Pancreas (tissue), 10 donors: ENCODE measurements at places on chromosomes 2 and 18.

DNA sequence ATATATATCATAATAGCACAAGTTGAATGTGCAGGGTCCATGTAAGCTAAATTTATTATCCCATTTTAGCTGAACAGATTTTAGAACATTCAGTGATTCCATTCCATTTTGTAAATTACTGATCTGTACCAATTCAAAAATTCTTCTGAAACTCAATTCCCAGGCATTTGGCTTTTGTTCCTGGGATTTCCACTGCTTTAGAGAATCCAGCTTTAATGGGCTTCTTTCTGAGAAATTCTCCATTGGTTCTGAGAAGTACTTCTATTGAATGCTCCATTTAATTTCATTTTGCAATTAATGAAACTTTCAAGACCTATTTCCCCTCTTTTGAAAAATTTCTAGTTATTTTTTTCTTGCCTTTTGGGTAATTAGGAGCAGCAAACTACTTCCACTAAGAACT lies 36.8 kb downstream of the BCL2 start:
- no peak overlapping the region for H3K27ac ChIP-seq
- H3K36me3 ChIP-seq, result no peaks in the 10 kb centered on the region
- no peaks in the 10 kb centered on the region for H3K27me3 ChIP-seq

DNA sequence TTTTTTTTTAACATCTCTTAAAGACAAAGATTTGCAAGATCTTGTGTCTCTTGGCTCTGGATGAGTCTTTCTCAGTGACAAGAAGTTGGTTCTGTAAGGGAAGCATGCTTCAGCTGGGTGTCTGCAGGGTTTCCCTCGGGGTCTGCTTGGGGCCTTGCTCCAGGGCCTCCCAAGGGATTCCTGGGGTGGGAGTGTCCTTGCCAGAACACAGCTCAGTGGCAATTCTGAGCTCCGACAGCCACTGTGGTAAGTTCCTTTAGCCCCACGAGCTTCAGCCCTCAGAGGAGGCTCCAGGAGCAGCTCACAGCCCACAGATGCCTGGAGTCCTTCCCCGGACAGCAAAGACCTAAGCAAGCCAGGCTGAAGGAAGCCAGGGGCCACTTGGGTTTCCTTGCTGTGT lies 52.4 kb downstream of the EMX1 start:
- no peak overlapping the region for H3K4me3 ChIP-seq
- peak; percentile 31 for DNase-seq
- H3K4me1 ChIP-seq, result no peaks in the 10 kb centered on the region
- H3K27me3 ChIP-seq, result no peaks in the 10 kb centered on the region
- no peaks in the 10 kb centered on the region for H3K36me3 ChIP-seq
- H3K27ac ChIP-seq, result no peak overlapping the region

GRCh38 chr18:26772691-26773090 lies 92.8 kb downstream of the AQP4 start:
- no peaks in the 10 kb centered on the region for H3K27me3 ChIP-seq
- no peak overlapping the region for H3K27ac ChIP-seq
- H3K4me1 ChIP-seq, result no peaks in the 10 kb centered on the region
- H3K36me3 ChIP-seq, result no peaks in the 10 kb centered on the region

DNA sequence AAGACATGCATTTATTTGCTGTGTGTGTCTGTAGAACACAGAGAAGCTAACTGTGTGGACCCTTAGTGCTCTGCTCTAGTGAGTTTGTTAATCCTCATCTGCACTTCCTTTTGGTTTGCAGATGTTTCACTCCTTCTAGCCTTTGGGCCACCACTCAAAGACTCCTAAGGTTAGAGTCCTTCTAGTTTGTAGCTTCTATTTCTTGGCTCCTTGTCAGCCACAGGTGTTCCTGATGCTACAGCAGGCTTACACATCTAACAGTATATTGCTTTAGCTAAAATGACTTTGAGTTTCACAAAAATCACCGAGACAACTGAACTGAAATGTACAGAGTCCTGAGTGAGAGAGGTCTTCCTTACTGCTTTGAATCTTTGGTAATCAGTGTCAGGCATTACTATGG lies 551.4 kb downstream of the NRXN1 start:
- DNase-seq, result no peak
- no peaks in the 10 kb centered on the region for H3K27me3 ChIP-seq
- no peak overlapping the region for H3K4me3 ChIP-seq
- H3K36me3 ChIP-seq, result no peaks in the 10 kb centered on the region
- no peak overlapping the region for H3K27ac ChIP-seq

GRCh38 chr18:11004294-11004693 lies 145.1 kb downstream of the PIEZO2 start:
- no peaks in the 10 kb centered on the region for H3K27me3 ChIP-seq
- no peak overlapping the region for H3K4me3 ChIP-seq
- peak overlapping the region; percentile 61 for H3K27ac ChIP-seq
- no peaks in the 10 kb centered on the region for H3K36me3 ChIP-seq

DNA sequence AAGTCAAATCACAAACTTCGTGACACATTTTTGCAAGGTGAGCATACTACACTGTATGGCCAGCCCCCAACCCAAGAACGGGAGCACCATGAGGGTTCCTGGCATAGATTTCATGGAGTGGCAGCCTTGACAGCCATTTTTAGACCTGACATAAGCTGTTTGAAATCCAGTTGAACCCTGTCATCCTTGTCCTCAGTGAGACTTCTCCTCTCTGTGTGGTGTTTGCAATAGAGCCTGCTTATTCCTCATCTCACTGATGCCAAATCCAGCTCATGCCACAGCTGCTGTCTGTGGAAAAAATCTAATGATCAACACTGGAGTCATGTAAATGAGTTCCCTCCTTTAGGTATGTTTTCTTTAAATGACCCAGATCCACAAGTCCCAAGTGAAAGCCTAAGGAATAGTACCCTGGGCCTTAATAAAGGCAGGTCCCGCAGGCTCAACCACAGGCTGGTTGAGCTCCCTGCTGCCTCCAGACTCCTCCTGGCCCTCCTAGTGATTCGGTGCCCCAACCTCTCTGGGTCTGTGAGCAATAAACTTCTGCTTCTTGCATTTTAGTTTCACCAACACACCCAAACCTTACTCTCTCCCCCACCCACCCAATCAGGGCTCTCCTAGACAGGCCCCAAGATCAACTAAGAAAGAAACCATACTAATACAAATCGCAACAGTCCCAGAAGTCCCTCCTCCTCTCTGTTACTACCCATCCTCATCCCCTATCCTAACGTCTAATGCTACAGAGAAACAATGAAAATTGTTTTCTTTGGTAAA lies 8.4 kb upstream of the CREG2 start:
- H3K36me3 ChIP-seq, result no peaks in the 10 kb centered on the region
- no peak overlapping the region for H3K27ac ChIP-seq
- DNase-seq, result no peak
- no peaks in the 10 kb centered on the region for H3K4me1 ChIP-seq
- no peaks in the 10 kb centered on the region for H3K27me3 ChIP-seq

DNA sequence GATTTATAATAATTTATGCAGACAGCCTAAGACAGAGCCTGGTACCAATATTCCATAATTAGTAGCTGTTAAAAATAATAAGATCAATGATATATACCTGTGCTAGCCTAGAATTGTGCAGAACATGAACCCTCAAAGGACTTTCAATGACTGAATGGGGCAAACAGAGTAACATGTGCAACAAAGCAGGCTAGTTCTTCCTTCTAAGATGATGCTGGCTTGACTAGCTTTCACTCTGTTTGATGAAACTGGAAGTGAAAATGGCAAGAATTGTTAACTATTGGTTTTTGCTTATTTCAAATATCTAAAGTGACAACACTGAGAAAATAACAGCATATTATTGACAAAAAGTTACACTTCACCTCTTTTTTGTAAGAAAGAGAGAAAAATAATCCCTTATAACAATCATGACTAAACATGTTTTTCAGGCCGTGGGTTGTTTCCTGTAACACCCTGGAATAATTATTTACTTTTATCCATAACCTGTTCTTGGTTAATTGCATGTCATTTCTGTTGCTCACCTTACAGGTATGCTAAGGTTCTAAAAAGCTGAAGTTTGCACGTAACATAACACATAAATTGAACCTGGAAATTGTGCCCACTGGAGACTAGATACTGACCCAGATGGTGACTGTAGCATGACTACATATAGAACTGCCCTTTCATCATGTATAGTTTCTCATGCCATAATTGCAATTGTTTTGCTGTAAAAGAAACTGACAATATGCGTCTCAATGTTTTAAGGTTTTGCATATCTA lies 108.7 kb downstream of the C18orf54 start:
- no peak overlapping the region for H3K4me3 ChIP-seq
- H3K27ac ChIP-seq, result no peak overlapping the region

DNA sequence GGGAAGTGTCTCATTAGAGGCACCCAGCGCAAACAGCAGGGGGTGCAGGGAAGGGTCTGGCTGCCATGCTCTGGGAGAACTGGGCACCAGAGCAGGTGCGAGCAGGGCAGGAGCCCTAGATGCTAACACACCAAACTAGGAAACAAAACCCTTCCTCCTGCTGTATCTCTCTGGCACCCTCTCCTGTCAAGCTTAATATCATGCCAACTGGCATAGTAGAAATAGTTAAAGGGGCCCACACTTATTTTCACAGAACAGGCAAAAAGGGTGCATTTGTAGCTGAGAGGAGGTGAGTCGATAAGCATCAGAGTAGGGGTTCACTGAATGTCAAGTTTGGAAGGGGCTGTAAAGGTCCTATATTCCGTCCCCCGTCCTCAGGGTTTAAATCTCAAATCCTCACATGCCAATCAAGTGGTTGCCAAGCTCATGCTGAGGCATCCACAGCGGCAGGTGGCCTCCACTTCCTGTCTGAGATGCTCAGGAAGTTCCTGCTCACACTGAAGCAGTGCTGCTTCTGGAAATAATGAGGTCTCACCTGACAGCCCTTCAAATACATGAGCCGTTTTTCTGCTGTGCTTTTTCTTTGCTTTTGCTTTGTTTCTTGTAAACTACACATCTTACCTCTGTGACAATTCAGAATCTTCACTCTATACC lies 14.9 kb upstream of the ACKR3 start:
- DNase-seq, result no peak
- no peaks in the 10 kb centered on the region for H3K36me3 ChIP-seq
- H3K27ac ChIP-seq, result no peak overlapping the region
- no peaks in the 10 kb centered on the region for H3K27me3 ChIP-seq
- no peak overlapping the region for H3K4me3 ChIP-seq

- no peak for DNase-seq
- no peaks in the 10 kb centered on the region for H3K4me1 ChIP-seq
- H3K27me3 ChIP-seq, result no peaks in the 10 kb centered on the region
- no peaks in the 10 kb centered on the region for H3K36me3 ChIP-seq
- H3K4me3 ChIP-seq, result no peak overlapping the region
These were observed 100.1 kb downstream of the PLCL1 start for GRCh38 chr2:197904446-197904845.

DNA sequence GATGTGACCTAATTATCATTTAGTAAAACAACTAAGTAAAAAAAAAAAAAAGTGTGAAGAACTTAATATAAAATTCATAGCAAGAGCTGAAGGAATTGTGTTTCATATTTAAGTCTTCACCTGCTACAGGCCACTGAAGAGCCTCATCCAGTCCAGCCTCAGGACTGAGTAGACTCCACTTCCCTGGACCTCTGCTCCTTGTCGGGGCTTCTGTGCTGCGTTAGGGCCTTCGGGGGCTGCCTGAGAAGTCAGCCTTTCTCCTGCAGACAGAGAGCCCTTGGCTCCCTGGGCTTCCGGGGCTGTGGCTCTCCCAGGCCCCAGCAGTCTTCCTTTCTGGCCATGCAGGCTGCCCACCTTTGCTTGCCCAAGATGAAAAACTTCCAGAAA lies 95.5 kb downstream of the MTCL1 start:
- H3K4me1 ChIP-seq, result peaks cover 24% of the 10 kb centered on the region
- H3K27ac ChIP-seq, result no peak overlapping the region
- H3K36me3 ChIP-seq, result no peaks in the 10 kb centered on the region
- DNase-seq, result no peak
- H3K27me3 ChIP-seq, result no peaks in the 10 kb centered on the region
- H3K4me3 ChIP-seq, result no peak overlapping the region

GRCh38 chr2:102708847-102709559 lies 52.8 kb upstream of the TMEM182 start:
- H3K27ac ChIP-seq, result no peak overlapping the region
- no peaks in the 10 kb centered on the region for H3K4me1 ChIP-seq
- no peak for DNase-seq
- no peaks in the 10 kb centered on the region for H3K36me3 ChIP-seq
- H3K4me3 ChIP-seq, result no peak overlapping the region
- H3K27me3 ChIP-seq, result no peaks in the 10 kb centered on the region

- no peak overlapping the region for H3K27ac ChIP-seq
- H3K4me3 ChIP-seq, result no peak overlapping the region
- DNase-seq, result no peak
- no peaks in the 10 kb centered on the region for H3K27me3 ChIP-seq
These were observed 13.9 kb downstream of the UBXN4 start for GRCh38 chr2:135755573-135755972.

DNA sequence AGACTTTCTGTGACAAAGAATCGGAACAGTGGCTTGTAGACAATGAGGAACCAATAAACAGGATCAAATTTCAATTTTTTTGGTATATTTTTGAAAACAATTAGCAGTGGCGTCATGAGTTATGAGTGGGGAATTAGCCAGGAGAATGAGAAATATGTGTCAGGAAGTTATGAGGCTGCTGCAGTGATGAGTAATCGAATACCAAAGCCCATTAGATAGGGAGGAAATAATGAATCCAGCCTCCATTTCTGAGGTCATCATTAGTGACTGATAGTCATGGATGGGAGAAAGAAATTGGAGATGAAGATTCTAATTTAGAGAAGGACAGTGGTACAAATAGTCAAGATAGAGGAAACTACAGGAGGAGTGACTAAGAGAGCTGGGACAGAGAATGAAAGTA lies 673.1 kb upstream of the VRK2 start:
- H3K36me3 ChIP-seq, result no peaks in the 10 kb centered on the region
- H3K4me1 ChIP-seq, result no peaks in the 10 kb centered on the region
- no peak for DNase-seq
- H3K27ac ChIP-seq, result no peak overlapping the region

DNA sequence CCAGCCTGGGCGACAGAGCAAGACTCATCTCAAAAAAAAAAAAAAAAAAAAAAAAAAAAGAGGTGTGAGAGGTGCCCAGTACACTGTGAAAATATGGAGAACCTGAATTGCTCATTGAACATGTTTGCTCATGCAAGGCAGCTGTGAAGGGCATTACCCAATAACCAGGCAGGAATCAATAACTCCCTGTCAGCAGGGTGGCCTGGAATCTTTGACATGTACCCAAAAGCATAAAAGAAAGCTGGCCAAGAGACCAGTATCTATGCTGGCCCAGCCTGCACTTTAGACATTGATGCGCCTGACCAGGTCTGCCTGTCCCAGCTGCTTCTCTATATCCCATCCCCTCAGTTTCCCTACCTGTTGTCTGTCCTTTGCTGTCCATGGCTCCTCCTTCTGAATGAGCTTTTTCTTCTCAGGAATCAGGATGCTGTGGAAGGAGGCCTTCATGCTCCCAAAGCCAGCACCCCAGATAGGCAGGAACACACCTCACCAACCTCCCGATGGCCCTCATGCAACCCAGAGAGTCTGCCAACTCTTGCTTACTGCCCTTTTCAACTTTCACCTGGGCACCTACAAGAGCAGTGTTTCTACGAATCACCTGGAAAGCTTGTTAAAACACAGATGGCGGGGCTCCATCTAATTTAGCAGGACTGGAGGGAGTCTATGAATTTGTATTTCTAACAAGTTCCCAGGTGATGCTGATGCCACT lies 83.4 kb upstream of the PPP1CB start:
- no peak overlapping the region for H3K4me3 ChIP-seq
- no peaks in the 10 kb centered on the region for H3K36me3 ChIP-seq
- H3K27me3 ChIP-seq, result no peaks in the 10 kb centered on the region
- H3K4me1 ChIP-seq, result peaks cover 12% of the 10 kb centered on the region
- no peak overlapping the region for H3K27ac ChIP-seq
- no peak for DNase-seq

- H3K27me3 ChIP-seq, result no peaks in the 10 kb centered on the region
- H3K36me3 ChIP-seq, result no peaks in the 10 kb centered on the region
- no peak for DNase-seq
- no peaks in the 10 kb centered on the region for H3K4me1 ChIP-seq
- no peak overlapping the region for H3K4me3 ChIP-seq
- H3K27ac ChIP-seq, result no peak overlapping the region
These were observed 169.6 kb upstream of the SIX2 start for GRCh38 chr2:45178854-45179253.

- no peaks in the 10 kb centered on the region for H3K36me3 ChIP-seq
- H3K27ac ChIP-seq, result no peak overlapping the region
These were observed 259.8 kb downstream of the STK39 start for GRCh38 chr2:167987558-167987957.
